WERI-Rb-1 (cell line): ENCODE measurements at places on chromosomes 7 and 10.

DNA sequence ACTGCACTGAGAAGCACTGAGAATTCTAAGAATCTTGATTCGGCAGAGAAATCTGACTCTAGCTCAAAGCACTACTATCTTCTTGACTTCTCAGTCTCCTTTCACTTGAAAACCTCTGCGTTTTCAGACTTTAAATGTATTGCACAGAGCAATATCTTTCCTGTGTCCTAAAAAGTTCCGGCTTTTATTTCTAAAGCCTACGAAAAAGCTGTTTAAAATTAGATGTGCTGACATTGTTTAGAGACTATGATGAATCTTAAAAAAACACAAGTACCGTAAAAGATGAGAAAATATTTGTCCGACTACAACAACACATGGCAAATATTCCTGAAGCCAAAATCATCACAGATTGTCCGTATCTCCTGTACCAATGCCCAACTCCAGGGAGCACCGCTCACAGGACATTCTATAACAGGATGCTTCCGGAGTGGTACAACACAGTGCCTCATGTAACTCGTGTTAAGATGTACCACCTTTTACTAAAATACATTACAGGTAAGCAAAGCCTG, 136.9 kb downstream of the CUBN start:
- DNase-seq: no peak

- DNase-seq: no peak
Observed at GRCh38 chr7:7151865-7152264, 30.5 kb upstream of the C1GALT1 start.

GRCh38 chr7:65800890-65801341, 72.0 kb upstream of the VKORC1L1 start:
- no peak for DNase-seq

DNA sequence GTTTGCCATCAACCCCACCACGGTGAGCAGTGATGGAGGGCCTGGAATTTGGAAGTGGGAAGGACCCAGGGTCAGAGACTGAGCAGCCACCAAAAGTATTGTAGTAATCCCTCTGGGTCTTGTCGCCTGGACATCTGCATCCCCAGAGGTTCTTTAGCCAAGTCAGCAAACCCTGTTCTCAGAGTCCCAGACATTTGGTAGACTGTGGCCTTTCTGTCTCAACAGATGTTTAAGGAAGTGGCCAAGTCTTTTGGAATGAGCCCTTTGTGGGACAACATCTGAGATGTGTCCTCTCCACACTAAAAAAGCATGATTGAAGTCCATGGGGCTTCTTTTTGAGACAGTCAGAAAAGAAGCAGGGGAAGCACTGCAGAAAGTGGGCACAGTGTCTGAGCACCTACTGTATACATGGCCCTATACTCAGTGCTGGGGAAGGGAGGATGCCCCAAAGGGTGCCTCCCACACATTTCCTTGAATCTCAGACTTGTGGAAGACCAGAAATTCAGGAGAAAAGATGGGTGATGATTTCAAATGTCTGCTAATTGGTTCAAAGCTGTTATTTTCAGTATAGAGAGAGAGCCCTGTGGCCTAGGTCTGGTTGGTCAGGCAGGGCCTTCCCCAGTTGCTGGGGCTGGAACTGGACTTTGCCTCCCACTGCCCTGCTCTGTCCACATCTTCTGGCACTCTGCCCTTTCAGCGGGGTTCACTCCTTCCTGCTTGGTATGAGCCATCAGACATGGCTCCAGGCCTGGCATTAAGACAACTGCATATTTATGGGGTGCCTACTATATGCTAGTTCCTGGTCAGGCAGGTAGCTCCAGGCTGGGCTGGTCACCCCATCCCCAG, 26.5 kb upstream of the VSIR start:
- DNase-seq: no peak

GRCh38 chr10:130345728-130346127, 209.5 kb downstream of the GLRX3 start:
- DNase-seq: no peak

DNA sequence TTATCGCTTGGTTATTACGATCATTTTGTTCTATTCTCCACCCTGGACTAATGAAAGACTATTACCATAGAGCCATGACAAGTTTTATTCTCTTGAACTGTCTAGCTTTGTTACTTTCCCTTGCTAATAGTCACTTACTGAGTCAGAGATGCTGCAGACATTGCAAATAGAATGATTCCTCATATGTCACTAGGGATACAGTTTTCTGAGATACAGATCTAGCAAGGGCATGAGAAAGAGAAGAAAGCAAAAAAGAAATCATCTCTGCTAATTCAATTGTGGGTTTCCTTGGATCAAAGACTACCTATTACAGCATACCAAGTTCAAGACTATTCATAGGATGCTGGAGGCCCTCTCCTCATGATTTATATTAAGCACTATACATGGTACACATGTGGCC, 204.3 kb downstream of the MBL2 start:
- no peak for DNase-seq

GRCh38 chr10:112986544-112987190, 36.6 kb downstream of the TCF7L2 start:
- DNase-seq: no peak

DNA sequence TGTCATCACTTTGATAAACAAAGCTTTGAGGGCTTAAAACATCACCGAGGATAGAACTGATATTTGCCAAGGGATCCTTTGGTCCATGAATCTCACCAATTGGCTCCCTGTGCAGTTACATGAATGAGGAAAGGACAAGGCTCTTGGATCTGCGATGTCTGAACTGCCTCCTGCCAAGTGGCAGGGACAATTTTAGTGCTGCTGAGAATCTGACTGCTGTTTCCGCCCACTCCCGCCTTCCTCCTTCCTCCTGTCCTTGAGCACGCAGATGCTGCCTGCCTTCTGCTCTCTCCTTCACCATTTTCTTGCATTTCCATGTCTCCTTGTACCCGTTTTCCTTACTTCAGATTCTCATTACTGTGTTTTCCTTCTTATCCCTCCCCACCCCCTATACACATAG, 26.8 kb upstream of the ITPRID1 start:
- DNase-seq: no peak

DNA sequence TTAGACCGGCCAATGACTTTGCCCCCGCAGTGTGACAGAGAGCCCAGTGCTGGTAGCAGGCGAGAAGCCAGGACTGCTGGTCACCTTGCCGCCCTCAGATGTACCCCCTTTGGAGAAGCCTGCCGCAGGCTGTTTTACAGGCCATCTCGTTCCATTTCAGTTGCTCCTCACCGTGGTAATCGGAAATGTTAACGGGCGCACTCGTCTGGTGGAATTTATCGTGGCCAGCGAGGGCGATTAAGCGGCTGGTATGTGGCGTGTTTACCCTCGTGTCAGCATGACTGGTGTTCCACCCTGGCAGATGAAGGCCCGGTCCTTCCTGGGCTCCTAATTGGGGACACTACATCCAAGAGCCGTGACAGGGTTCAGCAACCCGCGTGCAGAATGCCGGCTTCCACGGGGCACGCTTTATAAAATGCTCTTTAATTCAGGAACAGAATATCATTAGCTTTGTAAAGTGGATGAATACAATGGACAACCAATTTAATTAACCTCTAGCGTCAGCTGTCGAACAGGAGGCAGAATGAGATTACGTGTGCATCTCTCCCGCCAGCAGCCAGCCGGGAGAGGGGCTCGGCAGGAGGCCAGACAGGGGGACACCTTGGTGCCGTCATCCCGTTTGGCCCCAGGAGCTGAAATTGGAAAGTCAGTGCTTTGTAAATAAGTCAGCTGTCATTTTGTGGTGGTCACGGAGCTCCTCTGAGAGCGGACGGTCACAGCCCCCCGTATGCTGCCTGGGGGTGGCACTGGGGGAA, 108.3 kb downstream of the NKX6-2 start:
- peak; percentile 31 for DNase-seq

DNA sequence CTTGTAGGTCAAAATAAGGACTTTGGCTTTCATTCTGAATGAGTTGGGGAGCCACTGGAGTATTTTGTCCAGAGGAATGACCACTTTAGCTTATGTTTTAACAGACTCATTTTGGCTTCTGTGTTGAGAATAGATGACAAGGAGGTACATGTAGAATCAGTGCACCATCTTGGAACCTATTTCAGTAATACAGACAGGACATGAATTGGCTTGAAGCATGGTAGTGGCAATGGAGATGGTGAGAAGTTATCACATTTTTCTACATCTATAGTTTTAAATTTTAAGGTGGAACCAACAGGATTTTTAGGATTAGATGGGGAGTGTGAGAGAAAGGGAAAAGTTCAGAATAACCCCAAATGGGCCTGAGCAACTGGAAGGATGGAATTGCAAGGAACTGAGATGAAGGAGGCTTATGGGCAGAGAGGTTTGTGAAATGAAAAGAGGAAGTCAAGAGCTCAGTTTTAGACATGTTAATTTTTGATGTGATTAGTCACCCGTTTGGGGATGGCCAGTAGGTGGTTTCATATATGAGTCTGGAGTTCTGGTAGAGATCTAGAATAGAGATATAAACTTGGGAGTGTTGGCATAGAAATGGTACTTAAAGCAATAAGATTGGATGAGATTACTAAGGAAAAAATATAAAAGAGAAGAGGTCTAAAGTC, 89.2 kb upstream of the JAZF1 start:
- no peak for DNase-seq

- no peak for DNase-seq
Observed at GRCh38 chr10:24494236-24494635, 229.5 kb downstream of the ARHGAP21 start.

DNA sequence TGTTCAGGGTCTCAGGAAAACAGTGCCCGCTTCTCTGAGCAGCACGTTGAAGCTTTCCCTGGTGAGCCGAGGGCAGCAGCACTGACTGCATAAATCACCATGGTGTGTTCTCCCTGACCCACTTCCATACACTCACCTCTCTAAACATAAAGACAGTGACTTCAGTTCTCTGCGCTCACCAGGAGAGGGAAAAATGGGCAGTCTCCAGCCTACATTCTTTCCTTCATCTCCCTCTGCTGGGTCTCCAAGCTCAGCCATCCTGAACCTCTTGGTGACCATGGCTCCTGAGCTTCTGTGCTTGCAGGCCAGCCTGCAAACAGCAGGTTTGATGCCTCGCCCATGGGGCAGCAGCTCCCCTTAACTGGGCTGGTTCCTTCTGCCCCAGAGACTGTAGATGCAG, 236.6 kb upstream of the ZNF32 start:
- no peak for DNase-seq

- DNase-seq: no peak
Observed at GRCh38 chr7:46741938-46742540, 821.0 kb upstream of the IGFBP3 start.

- no peak for DNase-seq
Observed at GRCh38 chr7:3206101-3206500, 95.0 kb upstream of the SDK1 start.

DNA sequence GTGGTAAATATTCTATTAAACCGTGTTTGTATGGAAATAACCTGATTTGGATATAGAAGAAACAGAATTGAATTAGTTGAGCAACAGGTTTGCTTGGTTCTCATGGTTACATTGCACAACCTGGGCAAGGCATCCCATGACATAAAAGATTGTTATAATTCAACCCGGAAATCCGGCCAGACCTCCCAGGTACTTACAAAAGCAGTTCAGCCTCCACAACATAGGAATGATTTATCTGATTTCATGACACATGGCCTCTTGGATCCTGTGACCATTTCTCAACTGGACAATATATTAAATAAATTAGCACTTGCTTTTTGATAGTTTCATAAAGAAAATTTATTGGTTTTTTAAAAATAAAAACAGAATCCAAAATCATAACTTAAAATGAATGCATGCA, 55.1 kb upstream of the PTPN12 start:
- no peak for DNase-seq

- DNase-seq: no peak
Observed at GRCh38 chr7:76047305-76047810, 442 bp downstream of the STYXL1 start.

GRCh38 chr7:20749906-20750305, 36.8 kb downstream of the SP8 start:
- DNase-seq: no peak

- no peak for DNase-seq
Observed at GRCh38 chr10:72037811-72038210, 50.5 kb downstream of the SPOCK2 start.

- no peak for DNase-seq
Observed at GRCh38 chr7:66839814-66840213, 81.2 kb upstream of the TMEM248 start.

GRCh38 chr7:78176171-78176570, 377.6 kb downstream of the PHTF2 start:
- DNase-seq: no peak

- no peak for DNase-seq
Observed at GRCh38 chr10:11234857-11235531, 217.3 kb downstream of the CELF2 start.

DNA sequence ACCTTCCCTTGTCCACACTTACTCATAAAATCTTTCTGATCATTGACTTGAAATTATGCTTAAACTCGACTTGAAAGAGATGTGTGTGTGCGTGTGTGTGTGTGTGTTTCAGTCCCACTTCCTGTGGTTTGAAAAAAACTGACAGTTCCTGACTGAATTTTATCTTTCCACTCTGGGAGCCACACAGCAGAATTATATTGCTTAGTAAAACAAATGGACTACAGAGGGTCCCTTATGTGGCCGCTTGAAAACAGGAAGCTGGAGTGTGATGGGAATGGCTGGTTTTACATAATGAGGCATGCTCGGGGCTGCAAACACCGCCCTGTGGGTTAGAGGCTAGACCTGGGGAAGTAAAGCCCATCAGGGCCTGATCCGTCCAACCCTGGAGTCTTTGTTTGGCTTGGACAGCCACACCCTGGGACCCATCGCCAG, 54.8 kb downstream of the LYZL1 start:
- no peak for DNase-seq

DNA sequence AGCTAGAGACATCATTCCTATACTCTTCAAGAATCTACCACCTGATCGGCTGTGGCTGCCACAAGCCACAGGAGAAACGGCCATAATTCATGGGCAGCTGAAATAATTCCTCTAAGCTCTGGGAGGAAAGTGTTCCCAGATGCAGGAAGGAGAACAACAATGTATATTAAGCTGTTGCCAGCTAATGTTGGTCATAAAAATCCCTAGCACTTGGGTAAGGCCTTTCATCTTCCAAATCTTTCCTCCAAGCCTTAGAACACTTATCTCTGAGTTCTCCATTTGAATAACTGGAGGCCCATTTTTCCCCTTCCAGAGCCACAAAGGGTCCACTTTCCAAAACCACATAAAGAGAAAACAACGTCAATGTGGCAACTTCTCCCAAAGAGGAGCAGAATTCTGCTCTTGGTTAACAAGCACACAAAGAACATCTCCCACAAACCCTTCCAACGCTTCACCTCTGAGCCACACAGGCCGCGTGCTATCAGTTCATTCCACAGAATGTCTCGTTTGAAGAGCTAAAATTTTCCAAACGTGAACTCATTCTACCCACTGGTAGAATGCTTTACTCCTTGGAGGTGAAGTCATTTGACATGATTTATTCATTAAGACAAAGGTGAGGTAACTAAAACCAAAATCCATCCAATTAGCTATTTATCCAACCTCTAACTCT, 11.2 kb downstream of the KCNMA1 start:
- DNase-seq: no peak

DNA sequence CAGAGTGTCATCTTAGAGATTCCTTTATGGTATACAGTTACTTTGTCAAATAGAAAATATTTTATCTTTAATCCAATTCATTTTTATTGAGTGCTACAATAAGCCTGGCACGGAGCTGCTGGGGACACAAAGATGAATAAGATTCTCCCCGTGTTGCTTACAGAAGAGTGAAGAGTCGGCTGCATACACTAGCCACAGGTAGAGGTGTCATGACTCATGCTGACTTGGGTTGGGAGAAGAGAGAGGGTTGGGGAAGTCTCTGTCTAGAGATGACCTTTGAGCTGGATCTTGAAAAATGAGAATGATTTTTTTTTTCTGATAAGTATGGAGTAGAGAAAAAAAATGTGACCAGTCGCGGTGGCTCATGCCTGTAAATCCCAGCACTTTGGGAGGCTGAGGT, 289.9 kb upstream of the CELF2 start:
- DNase-seq: no peak
